Chondrocyte (in vitro differentiated cells): ENCODE measurements at places on chromosomes 5 and 9.

DNA sequence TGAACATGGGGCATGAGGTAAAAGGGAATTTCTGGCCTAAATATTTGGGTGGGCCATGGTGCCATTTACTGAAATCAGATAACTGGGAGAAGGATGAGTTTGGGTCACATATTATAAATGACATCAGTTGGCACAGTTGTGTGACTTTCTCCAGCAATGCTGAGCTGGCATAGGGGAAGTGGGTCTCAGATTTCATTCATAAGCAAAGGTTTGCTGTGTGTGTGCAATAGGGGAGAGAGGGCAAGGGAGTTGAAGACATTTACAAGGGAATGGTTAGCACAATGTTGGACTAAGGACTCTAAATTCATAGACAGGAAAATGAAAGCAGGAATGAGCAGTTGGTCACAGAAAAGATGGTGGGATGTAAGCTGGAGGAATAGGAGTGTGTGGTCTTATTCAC is 47.8 kb upstream of the KLF9 start:
- no peak overlapping the region for H3K27ac ChIP-seq
- H3K4me1 ChIP-seq = peaks cover 5% of the 10 kb centered on the region
- DNase-seq = no peak
- H3K4me3 ChIP-seq = no peak overlapping the region
- no peaks in the 10 kb centered on the region for H3K27me3 ChIP-seq
- H3K36me3 ChIP-seq = no peaks in the 10 kb centered on the region

GRCh38 chr5:99827136-99827535 is 708.0 kb upstream of the FAM174A start:
- peaks cover 4% of the 10 kb centered on the region for H3K27me3 ChIP-seq
- H3K27ac ChIP-seq = no peak overlapping the region
- no peaks in the 10 kb centered on the region for H3K4me1 ChIP-seq
- no peak overlapping the region for H3K4me3 ChIP-seq
- DNase-seq = no peak
- no peaks in the 10 kb centered on the region for H3K36me3 ChIP-seq

- peak overlapping the region; percentile 34 for H3K4me3 ChIP-seq
- H3K4me1 ChIP-seq = no peaks in the 10 kb centered on the region
- no peak for DNase-seq
- H3K27me3 ChIP-seq = no peaks in the 10 kb centered on the region
- peak overlapping the region; percentile 58 for H3K27ac ChIP-seq
- no peaks in the 10 kb centered on the region for H3K36me3 ChIP-seq
Measured at GRCh38 chr5:124739634-124740025, 6.8 kb downstream of the ZNF608 start.

DNA sequence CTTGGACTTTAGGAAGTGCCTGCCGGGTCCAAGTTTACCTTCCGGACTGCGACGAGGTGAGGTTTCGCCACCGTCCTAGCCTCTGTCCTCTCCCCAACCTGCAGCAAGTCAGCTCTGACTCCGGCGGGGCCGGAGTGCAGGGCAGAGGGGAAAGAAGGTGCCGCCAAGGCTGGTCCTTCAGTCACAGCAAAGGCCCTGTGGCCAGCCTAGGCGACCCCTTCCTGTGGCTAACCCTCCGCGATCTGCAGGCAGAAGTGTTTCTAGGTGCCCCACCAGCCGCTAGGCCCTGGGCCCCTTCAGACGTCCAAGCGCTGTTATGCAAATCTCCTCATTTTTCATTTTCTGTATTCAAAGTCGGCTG is 11.1 kb upstream of the NKX2-5 start:
- H3K27me3 ChIP-seq = peaks cover 56% of the 10 kb centered on the region
- no peak overlapping the region for H3K4me3 ChIP-seq
- no peak for DNase-seq

DNA sequence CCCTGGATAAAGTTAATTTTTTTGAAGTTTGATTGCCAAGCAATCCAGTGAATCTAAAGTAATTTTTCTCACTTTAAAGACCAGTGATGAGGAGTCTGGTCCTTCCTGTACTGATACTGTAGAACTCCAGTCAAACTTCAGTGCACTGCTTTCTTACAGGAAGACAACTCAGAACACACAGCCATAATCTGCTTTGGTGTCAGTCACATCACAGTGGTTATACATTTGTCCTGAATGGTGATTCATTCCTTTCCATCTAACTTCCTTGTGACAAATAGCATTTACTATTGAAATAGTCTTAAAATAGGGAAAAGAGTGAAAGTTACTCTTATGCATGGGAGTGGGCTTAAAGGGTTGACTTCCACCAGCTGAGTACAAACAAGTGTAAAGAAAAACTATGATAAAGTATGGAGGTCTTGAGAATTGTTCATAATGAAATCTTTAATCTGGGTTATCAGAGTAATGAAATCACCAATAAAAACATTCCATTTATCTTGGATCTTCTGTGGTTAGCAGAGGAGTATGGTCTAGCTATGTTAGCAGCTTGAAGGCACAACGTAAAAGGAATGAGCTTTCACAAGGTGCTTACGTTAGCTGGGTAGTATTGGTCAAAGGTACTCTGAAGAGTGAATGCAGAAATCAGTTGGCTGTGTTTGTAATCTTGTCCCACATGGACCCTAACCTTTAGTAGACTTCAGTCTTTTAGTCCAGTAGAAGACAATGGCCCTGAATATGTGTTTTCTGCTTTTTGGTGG is 41.5 kb downstream of the DCP2 start:
- no peak overlapping the region for H3K27ac ChIP-seq
- no peaks in the 10 kb centered on the region for H3K27me3 ChIP-seq
- H3K36me3 ChIP-seq = peaks cover 20% of the 10 kb centered on the region
- H3K4me1 ChIP-seq = peaks cover 3% of the 10 kb centered on the region
- no peak overlapping the region for H3K4me3 ChIP-seq

DNA sequence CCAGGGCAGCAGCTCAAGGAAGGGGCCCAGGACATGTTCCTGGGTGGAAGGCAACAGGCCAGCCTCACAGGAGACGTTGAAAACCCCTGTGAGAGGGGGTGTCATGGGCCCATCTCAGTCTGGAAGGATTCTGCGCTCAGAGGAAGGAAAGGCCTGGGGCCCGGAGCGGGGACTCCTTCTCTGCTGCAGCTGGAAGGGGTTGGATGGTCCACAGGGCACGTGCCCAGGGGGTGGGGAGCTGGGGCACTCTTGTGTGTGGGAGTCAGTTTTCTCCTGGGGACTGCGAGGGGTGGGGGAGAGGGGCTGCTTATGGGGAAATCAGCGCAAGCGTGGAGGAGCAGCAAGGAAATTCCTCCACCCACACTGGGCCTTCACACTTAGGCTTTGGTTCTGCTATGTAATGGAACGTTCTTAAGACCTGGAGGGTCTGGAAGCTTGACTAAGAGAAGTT is 2.9 kb upstream of the LPCAT1 start:
- H3K36me3 ChIP-seq = peaks cover 1% of the 10 kb centered on the region
- no peak overlapping the region for H3K4me3 ChIP-seq
- H3K27me3 ChIP-seq = peaks cover 24% of the 10 kb centered on the region
- DNase-seq = peak; percentile 67
- H3K27ac ChIP-seq = no peak overlapping the region

GRCh38 chr9:123239726-123240125 is 28.7 kb downstream of the STRBP start:
- peaks cover 4% of the 10 kb centered on the region for H3K4me1 ChIP-seq
- no peak overlapping the region for H3K27ac ChIP-seq
- DNase-seq = no peak
- no peaks in the 10 kb centered on the region for H3K36me3 ChIP-seq

DNA sequence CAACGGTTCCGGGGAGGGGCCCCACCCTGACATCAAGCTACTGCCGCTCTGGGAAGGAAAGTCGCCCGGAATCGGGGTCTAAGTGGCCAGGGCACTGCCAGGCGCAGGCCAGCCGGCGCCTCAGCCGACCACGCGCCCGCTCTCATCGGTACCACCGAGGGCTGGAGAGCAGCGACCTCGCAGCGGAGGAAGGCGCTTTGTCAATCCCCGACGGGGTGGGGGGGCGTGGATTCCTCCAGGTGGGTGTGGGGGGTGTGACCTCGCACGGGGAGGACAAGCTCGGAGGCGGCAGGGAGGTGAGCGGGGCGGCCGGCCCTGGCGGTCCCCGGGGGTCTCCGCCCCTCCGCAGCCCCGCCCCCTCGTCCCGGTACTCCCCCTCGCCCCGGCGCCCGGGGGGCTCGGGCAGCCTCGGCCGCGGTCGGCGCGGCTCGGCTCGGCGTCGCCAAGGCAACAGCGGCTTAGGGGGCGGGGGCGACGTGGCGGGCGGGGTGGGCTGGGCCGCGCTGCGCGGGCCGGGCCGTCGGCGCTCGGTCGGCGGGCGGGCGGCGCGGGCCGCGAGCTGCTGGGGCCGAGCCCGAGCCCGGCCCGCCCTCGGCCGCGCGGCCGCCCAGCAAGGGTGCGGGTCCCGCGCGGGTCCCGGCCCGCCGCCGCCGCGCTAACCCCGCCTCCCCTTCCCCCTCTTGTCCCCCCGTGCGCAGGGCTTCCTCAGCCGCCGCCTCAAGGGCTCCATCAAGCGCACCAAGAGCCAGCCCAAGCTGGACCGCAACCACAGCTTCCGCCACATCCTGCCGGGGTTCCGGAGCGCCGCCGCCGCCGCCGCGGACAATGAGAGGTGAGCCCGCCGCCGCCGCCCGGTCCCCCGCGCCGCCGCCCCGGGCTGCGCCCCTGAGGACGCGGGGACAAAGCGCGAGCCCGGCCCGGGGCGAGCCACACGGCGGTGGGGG is 47.5 kb downstream of the DAB2IP start:
- no peak for DNase-seq
- H3K27me3 ChIP-seq = no peaks in the 10 kb centered on the region
- no peak overlapping the region for H3K27ac ChIP-seq
- H3K4me3 ChIP-seq = peak overlapping the region; percentile 72

DNA sequence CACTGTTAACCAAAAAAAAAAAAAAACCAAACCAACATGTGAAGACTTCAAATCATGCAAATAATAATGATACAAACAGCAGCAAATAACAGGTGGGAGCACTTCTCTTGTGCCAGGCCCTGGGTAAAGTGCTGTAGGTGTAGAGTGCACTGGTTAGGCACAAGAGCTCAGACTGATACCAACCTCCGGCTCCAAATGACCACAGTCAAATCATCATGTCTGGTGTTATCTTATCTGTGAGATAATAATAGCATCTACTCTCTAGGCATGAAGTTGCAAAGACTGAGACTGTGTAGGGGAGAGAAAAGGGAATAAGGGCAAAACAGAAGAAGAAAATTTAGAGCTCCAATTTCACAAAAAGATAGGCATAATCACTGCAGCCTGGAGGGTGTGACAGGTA is 159.5 kb downstream of the ARL15 start:
- no peaks in the 10 kb centered on the region for H3K27me3 ChIP-seq
- peaks cover 2% of the 10 kb centered on the region for H3K36me3 ChIP-seq
- no peak for DNase-seq
- H3K27ac ChIP-seq = no peak overlapping the region
- H3K4me3 ChIP-seq = no peak overlapping the region

GRCh38 chr9:114811301-114811700 is 5.5 kb upstream of the TNFSF15 start:
- DNase-seq = no peak
- H3K27me3 ChIP-seq = no peaks in the 10 kb centered on the region
- H3K4me1 ChIP-seq = peaks cover 6% of the 10 kb centered on the region
- H3K4me3 ChIP-seq = no peak overlapping the region

DNA sequence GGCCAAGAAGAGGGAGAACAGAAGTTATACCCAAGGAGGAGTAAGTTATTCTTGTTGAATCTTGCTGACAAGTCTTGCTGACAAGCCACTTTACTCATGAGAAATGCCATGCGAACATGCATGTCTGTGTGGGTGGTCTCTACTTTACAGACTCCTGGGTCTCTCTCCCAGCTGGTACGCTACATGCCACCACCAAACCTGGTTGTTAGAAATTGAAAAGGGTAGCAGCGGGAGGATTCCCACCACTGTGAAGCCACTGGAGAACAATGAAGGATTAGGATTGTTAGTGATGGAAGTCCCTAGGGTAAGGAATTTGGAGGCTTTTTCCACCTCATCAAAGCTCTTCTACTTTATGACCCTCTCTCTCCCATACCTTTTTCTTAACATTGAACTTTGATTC is 53.6 kb upstream of the GABRB2 start:
- DNase-seq = no peak
- no peak overlapping the region for H3K27ac ChIP-seq
- no peak overlapping the region for H3K4me3 ChIP-seq
- no peaks in the 10 kb centered on the region for H3K4me1 ChIP-seq
- no peaks in the 10 kb centered on the region for H3K27me3 ChIP-seq

- no peaks in the 10 kb centered on the region for H3K27me3 ChIP-seq
- peaks cover 8% of the 10 kb centered on the region for H3K4me1 ChIP-seq
- peaks cover 12% of the 10 kb centered on the region for H3K36me3 ChIP-seq
- H3K27ac ChIP-seq = no peak overlapping the region
Measured at GRCh38 chr5:88743231-88743834, 139.7 kb downstream of the MEF2C start.
